ENCODE measurements at places on chromosomes 16 and 17.
A peak's percentile ranks its signal among the peaks of the same experiment; 100 is the strongest.

DNA sequence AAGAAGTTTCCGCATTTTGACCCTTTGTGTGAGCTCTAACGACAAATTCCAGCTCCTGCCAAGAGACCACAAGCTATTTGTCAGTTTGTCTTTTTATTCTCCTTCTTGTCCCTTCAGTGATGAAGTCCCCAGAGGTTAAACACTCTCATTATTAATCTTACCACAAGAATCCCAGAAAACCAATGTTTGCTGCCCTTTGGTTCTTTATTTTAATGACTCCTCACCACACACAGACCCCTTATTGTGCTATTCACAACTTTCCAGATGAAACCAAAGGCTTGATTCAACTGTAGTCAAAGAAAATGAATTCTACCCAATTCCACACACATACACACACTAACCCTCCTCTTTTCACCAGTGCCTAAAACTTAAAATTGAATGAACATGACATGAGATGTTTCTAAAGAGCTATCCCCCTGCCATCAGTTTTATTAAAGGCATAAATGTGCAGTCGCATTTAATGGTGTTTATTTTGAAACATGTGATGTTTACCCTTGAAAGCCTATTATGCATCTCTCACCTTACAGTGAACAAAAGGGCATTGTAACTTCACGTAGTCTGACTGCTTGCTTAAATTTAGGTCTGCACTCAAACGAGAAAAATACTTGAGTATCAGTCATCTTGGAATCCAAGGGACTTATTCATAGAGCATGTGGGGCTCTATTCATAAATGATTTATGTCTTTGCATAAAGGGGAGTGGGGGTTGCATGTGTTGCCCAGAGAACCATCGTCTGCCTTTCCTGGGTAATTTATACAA, 44.1 kb downstream of the PCTP start:
- DNase-seq = no peak
- H3K4me3 ChIP-seq = no peak overlapping the region
- H3K27me3 ChIP-seq = no peaks in the 10 kb centered on the region
- H3K4me1 ChIP-seq = no peaks in the 10 kb centered on the region
- no peak overlapping the region for H3K27ac ChIP-seq
- no peaks in the 10 kb centered on the region for H3K36me3 ChIP-seq

- H3K4me1 ChIP-seq = no peaks in the 10 kb centered on the region
- H3K27me3 ChIP-seq = no peaks in the 10 kb centered on the region
- DNase-seq = peak; percentile 17
- no peak overlapping the region for H3K27ac ChIP-seq
- no peak overlapping the region for H3K4me3 ChIP-seq
These were observed 2.2 kb downstream of the KRT12 start for GRCh38 chr17:40864661-40865390.

- H3K27ac ChIP-seq = no peak overlapping the region
- no peaks in the 10 kb centered on the region for H3K4me1 ChIP-seq
- H3K36me3 ChIP-seq = no peaks in the 10 kb centered on the region
- H3K27me3 ChIP-seq = no peaks in the 10 kb centered on the region
These were observed 119.7 kb downstream of the RAB11FIP4 start for GRCh38 chr17:31511195-31511578.

DNA sequence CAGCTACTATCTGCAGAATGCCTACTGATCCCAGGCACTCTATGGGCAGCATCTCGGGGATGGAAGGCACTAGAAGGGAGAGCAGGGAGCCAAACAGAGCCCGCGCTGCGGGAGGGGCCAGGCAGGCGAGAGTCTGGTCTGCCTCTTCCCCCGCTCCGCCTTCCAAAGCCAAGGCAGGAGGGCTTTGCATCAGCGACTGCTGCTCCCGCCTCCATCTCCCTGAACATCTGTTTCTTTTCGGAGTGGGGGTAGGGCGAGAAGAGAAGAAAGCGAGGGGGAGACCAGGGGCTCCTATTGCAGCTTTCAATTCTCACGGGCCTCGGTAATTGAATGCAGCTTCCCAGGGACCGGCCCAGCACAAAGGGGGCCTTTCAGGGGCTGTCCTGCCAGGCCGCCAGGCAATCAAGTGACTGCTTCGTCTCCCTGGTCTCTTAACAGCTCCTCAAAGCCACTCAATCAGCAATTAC, 31.4 kb upstream of the CDC42EP4 start:
- peak overlapping the region; percentile 43 for H3K27ac ChIP-seq
- H3K27me3 ChIP-seq = no peaks in the 10 kb centered on the region
- no peaks in the 10 kb centered on the region for H3K36me3 ChIP-seq

- DNase-seq = peak; percentile 75
- H3K4me3 ChIP-seq = peak overlapping the region; percentile 84
- no peaks in the 10 kb centered on the region for H3K27me3 ChIP-seq
These were observed 7.9 kb upstream of the BAHCC1 start for GRCh38 chr17:81387100-81388090.

Measured in GM23248 (cell line).